Sciatic nerve (tissue), 2 donors: ENCODE measurements at places on chromosomes 7 and 10.

DNA sequence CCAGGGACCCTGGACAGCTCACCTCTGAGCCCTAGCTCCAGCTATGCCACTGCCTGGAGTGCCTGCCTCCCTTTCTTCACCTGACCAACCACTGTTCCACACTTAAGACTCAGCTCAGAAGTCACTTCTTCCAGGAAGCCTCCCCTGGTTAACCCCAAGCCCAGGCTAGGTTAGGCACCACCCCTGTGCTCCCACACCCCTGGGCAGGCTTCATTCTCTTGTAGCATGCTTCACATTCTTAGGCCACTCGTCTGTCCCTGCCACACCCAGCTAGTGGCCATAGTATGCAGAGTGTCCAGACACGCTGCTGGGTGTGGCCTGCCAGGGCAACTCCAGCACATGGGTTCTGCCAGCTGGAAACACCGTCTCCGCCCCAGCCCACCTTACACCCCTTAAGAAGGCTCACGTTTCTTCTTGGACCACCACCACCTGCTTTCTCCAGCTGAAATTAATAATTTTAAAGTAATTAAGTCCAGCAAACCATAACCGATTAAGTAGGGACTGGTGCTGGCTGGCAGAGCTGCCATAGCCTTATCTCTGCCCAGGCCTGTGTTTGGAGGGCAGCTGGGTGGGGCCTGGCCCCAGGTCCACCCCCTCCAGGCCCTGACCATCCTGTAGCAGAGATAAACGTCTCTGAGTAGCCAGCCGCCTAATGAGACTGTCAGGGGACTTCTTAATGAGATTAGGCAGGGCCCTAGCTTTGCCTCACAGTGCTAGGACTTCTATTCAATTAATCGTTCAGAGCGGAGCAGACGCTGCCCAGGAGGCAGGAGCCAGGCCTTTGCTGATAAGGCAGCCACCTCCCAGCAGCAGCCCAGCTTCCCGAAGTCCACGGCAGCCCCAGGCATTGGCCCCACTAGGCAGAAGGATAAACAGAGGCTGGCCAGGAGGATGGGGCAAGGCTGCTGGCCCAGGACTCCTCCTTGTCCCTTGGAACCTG, 20.5 kb downstream of the GRID1 start:
- DNase-seq = peak; percentile 23

GRCh38 chr7:103487419-103487818, 41.4 kb upstream of the SLC26A5 start:
- no peak for DNase-seq

- no peak for DNase-seq
Measured at GRCh38 chr10:108690530-108690929, 1232.8 kb downstream of the XPNPEP1 start.

DNA sequence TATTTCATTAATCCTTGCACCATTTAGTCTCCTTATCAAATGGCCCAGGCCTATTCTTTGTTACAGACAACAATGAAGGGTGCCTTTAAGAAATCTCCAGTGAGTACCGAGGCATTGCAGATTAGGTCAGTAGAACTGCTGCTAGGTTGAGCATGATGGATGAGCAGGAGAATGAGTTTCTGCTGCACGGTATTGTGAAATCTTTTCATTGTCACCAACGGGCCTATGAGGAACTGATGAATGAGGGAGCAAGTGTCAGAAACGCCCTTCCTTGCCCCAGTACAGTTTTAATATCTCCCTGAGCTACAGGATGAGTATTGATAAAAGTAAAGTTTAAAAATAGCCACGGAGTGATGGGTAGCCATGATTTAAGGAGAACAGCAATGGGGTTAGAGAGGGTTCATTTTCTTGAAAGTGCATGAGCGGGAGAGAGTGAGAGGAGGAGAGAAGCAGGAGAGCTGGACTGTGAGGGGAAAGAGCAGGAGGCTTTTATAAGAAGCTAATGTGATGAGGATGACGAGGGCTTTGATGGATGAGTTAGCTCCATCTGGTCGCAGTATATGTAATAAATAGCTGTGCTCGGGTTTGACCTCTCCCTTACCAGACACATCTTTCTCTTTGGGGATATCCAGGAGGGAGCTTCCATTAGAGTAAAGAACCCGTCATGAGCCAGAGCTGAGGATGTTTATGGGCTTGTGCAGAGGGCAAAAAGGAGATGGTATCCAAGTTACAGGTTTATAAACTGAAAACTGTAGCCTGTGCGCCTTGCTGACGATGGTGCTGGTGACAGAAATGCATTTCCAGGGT, 526.1 kb downstream of the LRMDA start:
- no peak for DNase-seq

GRCh38 chr10:118638680-118639079, 43.2 kb upstream of the PRLHR start:
- DNase-seq = no peak

DNA sequence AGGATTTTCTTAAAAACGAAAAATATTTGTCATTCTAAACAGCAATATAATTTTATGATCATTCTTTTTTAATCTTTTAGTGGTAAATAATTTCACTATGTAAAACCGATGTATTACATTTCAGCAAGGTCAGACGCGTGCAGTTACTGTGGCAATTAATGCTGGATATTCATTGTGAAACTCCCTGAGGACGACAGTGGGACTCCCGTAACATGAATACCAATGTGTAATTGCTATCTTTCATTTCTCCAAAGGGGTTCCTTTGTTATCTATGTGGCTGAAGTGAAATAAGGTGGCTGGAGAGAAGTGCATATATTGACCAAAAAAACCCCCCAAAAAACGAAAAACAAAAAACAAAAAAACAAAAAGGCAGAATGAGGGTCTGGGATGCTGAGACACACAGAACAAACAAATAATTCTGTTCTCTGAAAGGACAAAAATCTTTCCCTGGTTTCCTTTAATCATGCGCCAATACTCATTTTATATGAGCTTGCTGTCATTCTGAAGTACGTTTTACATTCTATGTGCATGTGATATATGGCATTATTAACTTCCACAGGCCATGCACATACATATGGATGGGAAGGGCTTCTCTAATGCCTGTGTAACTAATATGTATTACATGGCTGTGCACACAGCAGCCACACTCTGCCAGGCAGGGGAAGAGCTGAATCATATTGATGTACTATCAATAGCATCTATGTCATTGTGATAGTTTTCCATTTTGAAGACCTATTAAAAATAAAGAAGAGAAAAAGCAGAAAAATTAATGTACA, 161.4 kb downstream of the RAPGEF5 start:
- DNase-seq = no peak

GRCh38 chr7:142231716-142232115, 26.1 kb downstream of the PRSS58 start:
- DNase-seq = no peak
